ENCODE measurements at places on chromosomes 3 and 15. TPM values are rescaled to one million over a fixed set of nuclear protein-coding genes. Genes with fewer than 3 reads are reported as not detected.

- no peak for DNase-seq
These were observed 6.8 kb upstream of the SKOR1 start for GRCh38 chr15:67818464-67818863.

- no peak for DNase-seq
These were observed 46.7 kb upstream of the CBLB start for GRCh38 chr3:105915524-105915923.

GRCh38 chr15:58987491-58988005, at the start of gene RNF111:
Gene RNF111 (plus strand): TSS chr15:58987663. CDS start chr15:59030823, 43,160 bp downstream.
- peak; percentile 95 for DNase-seq

Gene TNFSF10
- total RNA-seq, result 9.5 TPM

GRCh38 chr3:144843099-144843498, 871.5 kb downstream of the DIPK2A start:
- peak; percentile 83 for DNase-seq

Data from H4 (cell line).